ENCODE measurements at places on chromosomes 13 and 19.

DNA sequence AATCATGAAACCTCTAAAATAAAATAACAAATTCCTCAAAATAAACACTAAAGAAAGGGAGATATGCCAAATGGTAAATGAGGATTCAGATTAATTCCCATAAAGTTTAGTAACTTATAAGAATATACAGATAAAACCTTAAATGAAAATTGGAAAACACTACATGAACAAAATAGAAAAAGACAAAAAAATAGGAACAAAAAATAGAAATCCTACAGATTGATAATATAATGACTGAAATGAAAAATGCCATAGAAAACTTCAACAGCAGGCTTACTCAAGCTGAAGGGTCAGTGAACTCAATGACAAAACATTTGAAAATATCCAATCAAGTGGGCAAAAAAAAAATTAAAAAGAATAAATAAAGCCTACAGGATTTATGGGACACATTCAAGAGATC is 1784.8 kb downstream of the PCDH9 start:
- DNase-seq = no peak

DNA sequence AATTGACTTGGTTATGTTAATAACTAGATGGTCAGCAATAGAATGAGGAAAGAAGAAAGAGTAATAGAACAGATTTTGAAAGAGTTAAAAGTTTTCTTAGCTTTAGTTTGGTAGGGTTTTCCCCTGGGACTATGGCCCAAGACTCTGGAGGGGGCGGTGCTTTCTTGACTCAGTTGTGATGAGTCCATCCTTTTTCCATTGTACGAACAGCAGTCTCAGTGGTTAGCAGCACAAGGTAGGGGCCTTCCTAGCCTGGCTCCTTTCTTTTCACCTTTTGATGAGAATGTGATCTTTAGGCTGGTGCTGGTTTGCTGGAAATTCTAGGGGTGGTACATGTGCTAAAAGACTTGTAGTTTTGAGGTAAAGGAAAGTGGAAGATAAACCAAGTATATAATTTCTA is 38.8 kb downstream of the ZNF506 start:
- no peak for DNase-seq

- no peak for DNase-seq
These were observed 598.6 kb upstream of the PCDH20 start for GRCh38 chr13:62014299-62014698.

DNA sequence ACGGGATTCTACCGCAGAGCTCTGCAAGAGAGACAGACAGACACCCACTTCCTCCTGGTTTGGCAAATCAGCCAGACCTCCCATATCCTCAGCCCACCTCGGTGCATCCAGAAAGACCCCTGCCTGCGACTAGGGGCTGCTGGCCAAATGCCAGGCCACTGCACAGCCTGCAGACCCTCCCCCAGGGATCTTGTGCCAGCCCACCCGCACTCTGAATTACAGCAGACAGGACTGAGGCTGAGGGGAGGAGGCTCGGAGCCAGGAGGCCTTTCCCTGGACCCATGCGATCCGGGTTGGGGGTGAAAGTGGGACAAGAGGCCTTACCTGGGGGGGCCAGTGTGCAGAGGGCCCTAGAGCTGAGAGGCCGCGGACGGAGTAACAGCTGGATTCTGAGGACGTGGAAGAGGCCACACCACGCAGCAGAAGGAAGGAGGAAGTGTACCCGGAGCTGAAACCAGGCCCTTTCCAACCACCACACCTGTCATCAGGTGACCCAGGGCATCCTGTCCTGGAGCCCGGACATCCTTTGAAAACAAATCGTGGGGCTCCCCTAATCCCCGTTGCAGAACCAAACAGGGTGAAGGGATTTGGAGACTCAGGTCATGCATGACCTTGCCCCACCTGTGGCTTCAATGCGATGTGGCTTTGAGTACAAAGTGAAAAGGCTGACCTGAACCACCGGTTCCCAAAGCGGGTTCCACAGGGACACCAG is 993 bp downstream of the FUT6 start:
- no peak for DNase-seq

- DNase-seq = no peak
These were observed 579 bp downstream of the ZNF566 start for GRCh38 chr19:36488846-36489117.

DNA sequence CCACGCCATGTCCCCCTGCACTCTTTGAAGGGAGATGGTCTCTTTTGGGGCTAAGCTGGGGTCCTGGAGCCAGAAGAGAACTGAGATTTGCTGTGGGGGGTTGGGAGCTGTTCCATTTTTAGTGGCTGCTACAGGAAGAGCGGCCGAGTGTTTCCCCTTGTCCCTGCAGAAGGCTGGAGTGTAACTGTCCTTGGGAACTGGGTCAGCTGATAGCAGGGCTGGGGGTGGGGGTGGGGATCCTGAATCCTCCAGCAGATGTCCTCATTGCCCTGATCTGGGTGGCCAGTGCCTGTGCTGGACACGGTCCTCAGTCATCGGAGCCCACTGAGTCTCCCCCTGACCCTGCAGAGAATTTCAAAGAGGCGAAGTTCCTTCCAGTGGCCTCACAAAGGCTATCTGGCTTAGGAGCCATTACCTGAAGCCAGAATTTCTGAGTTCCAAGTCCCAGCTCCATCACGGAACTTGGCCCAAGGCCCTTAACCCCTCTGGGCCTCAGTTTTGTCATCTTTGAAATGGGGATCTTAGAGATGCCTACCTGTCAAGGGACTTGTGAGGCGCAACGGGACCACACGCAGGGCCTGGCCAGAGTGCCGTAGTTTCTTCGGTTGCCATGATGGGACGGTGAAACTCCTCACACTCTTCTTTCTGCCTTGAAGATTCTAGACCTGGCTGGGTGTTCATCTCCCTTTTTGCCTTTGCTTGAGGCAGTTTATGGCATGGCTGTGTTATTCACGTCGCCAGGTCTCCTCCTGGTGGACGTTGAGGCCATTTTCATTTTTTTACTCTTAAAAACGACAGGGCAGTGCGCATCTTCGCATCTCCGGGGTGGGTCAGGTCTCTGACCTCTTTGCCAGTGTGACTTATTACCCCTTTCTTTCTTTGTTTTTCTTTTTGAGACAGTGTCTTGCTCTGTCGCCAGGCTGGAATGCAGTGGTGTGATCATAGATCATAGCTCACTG is 51.9 kb downstream of the DNM2 start:
- DNase-seq = no peak

DNA sequence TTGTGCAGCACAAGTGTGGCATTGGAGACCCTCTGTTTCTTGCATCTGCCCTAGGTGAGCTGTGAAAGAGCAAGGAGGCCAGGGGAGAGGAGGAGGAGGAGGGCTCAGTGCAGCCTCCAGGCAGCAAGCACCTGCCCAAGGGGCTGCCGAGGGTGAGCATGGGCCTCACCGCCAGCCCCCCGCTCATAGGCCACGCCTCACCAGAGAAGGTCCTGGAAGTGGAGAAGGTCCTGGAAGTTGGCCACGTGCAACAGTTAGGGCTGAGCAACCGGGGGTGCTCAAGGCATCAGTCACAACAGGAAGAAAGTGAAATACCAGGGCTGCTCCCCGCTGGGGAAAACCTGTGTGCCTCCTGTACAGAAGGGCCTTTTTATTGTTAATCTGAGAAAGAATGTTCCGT is 168.9 kb downstream of the TEX29 start:
- DNase-seq = no peak

DNA sequence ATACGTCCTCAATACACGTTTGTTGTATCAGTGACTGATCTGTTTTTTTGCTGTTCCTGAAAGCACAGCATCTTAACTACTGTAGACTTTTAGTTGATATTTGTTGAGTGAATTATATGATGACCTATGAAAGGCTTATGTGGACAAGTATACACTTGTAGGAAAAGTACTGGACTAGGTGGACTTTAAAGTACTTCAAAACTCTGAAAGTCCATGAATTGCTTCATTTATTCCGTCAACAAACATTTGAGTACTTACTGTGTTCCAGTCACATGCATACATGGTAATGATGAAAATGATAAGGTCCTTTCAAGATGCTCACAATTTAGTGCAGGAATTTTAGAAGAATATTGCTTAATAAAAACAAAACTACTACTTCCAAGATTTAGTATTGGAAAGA is 3.1 kb downstream of the WDFY2 start:
- DNase-seq = no peak

DNA sequence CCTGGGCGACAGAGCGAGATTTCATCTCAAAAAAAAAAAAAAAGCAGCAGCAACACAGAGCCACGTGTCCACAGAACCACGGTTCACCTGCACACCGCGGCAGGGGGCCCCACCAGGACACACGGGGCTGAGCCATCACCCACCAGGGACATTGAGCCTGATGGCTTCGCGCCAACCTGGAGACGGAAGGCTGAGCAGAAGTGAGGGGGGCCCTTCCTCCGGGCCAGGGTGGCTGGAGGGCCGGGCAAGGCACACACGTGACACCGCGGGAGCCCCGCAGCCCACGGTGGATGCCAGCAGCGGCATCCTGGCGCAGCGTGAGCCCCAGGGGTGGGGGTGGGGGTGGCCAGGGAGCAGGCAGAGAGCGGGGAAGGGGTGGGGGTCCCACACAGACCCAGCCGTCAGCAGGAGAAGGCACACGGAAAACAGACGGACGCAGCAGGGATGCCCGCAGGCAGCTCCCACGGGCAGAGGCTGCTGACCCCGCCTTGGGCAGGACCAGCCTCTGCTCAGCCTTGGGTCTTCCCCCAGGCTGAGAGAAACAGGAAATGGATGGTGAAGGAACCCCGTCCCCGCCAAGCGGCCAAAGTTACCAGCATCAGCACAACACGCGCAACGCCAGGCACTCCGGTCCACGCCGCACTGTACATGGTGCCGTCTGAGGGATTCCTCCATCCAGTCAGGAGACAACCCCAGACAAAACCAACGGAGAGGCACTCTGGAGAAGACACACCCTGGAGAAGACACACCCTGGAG is 33.6 kb downstream of the SBNO2 start:
- no peak for DNase-seq

DNA sequence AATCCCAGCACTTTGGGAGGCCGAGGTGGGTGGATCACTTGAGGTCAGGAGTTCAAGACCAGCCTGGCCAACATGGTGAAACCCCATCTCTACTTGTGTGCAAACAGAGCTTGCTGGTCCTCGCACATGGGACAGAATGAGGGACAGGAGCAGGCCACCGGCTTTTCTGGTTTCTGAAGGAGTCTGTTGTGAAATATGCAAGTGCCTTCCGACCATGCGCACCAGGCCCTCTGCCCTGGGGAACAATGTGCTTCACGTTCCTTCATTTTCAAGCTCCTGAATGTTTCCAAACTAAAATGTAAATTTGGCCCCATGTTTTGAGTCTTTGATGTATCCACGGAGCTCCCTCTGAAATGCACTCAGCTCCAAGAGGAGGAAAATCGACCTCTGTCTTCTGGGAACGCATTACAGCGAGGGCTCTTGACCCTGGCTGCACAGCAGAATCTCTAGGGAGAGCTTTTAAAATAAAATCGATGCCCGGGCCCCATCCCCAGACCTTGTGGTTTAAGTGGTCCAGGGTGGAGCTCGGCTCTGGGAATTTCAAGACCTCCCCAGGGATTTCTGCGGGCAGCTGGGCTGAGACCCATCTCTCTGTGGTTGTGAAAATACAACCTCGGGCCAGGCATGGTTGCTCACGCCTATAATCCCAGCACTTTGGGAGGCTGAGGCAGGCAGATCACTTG is 9.3 kb upstream of the ACP4 start:
- no peak for DNase-seq

GRCh38 chr13:21175656-21176214 is 617 bp downstream of the SKA3 start:
- no peak for DNase-seq

- DNase-seq = no peak
These were observed 1.1 kb downstream of the ZNF792 start for GRCh38 chr19:34962687-34963572.

DNA sequence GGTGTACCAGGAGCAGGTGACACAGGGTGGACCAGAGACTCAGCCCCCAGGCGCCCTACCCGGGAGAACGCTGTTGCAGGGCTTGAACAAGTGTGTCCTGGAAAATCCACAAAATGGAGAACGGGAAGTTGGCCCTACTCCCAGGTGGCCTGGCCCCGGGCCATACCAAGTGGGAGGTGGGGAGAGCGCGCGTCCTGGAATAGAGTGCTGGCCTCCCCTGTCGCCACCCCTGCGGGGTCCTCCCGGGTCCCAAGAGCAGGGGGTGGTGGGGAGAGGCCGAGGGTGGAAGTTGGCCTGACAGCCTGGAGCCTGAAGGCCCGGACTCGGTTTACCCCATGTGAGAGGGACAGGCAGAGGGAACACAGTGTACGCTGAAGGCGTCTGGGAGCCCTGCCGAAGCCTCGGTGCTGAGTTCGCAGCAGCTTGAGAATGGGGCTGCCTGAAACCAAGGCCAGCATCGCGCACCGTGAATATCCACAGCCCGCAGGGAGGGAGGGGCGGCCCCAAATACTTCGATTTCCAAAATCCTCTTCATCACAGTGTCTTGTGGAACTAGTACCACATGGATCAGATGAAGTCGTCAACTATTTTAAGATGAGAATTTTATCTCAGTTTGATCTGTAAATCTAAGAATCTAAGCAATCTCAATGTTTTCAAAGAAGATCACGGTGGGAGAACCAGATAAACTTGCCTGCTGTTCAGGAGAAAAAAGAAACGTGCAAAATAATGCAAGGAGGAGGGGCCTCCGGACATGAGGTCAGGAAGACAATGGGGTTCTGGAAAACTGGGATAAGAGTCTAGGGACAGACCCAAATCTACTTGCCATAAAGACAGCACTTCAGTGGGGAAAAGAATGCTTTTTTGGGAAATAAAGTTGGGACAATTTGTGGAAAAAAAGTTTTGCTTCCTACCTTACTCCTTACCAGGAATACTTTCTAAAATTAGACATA is 10.4 kb upstream of the KLF16 start:
- DNase-seq = no peak

- DNase-seq = no peak
These were observed at the start of gene PVR for GRCh38 chr19:44643605-44644401. TSS of gene PVR (plus strand) at chr19:44643910. CDS start at chr19:44644097, 187 bp downstream.

DNA sequence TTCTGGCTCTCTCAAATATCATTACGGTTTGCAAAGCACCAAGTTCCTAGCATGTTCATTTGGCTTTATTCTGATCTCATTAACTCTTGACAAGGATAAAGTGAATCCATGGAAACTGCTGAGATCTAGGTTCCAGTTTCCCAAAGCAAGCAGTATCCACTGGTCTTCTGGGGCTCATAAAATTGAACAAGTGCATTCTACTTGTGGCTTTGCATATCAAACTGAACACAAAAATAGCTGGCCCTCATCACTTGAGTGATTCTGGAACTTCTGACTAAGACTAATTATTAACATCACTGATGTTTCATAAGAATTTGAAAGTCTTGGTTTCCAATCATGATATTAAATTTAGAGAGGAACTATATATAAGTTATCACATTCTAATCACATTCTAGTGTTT is 6.3 kb upstream of the KCTD12 start:
- DNase-seq = no peak

DNA sequence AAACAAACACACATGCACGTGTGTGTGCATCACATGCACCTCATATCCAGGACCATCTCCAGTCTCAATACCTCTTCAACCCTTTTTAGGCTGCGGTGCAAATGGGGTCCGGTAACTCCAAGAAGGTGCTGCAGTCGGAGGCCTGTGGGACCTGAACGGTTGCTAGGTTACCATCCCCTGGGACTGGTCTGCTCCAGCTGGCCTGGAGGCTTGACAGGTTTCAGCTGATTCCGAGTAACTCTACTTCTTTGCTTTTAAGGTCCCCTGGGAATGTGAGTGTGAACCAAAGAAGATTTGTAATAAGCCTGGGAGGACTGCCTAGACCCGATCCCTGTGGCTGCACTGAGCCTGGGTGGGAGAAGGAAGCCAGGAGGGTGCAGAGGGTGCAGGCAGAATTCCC is 117.5 kb downstream of the CCNA1 start:
- no peak for DNase-seq
